ENCODE measurements at places on chromosomes 3 and 15. TPM values are rescaled to one million over a fixed set of nuclear protein-coding genes. Genes with fewer than 3 reads are reported as not detected.

The UPK1B gene
- not detected for total RNA-seq

The WWTR1 gene
- 0.27 TPM for total RNA-seq

DNA sequence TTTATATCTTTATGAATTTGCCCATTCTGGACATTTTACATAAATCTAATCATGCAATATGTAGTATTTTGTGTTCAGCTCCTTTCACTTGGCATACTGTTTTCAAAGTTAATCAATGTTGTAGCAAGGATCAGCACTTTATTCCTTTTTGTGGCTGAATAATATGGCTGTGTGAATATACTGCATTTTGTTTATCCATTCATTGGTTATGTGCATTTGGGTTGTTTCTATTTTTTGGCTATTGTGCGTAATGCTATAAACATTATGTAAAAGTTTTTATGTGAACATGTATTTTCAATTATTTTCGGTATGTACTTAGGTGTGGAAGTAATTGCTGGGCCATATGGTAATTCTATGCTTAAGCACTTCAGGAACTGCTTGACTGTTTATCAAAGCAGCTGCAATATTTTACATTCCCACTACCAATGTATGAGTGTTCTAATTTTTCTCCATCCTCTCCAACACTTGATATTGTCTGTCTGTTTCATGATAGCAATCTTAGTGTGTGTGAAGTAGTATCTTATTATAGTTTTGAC is 101.3 kb upstream of the P2RY1 start:
- peaks cover 4% of the 10 kb centered on the region for H3K27me3 ChIP-seq
- peaks cover 12% of the 10 kb centered on the region for H3K4me1 ChIP-seq

The TIGIT gene
- 7.0 TPM for total RNA-seq

GRCh38 chr3:151107177-151107576 is 21.7 kb downstream of the MED12L start:
- H3K36me3 ChIP-seq: no peaks in the 10 kb centered on the region
- no peak overlapping the region for H3K4me3 ChIP-seq
- DNase-seq: no peak
- H3K4me1 ChIP-seq: no peaks in the 10 kb centered on the region
- H3K27ac ChIP-seq: no peak overlapping the region

GRCh38 chr3:46607603-46608028 is 4.7 kb upstream of the FAM240A start:
- H3K36me3 ChIP-seq: no peaks in the 10 kb centered on the region
- peaks cover 12% of the 10 kb centered on the region for H3K27me3 ChIP-seq
- H3K4me1 ChIP-seq: no peaks in the 10 kb centered on the region
- no peak for DNase-seq

DNA sequence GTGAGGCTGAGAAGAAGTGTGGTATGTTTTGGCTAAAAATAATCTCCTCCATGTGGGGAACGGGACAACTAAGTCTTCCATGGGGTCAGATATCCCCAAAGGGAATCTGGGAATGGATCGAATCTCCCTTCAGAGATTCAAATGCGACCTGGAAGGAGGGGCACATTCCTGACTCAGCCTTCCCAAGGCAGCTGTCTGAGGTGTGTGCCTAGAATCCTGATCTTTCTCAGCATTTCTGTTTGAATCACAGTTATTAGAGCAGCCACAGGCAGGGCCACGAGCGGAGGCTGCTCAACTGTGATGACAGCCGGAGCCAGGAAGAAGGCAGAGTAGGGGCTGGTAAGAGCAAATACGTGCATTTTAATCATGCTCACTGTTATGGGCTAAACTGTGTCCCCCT is 135.1 kb downstream of the ADAMTS17 start:
- peaks cover 5% of the 10 kb centered on the region for H3K4me1 ChIP-seq
- no peaks in the 10 kb centered on the region for H3K36me3 ChIP-seq
- H3K27ac ChIP-seq: no peak overlapping the region
- no peak overlapping the region for H3K4me3 ChIP-seq
- DNase-seq: no peak

DNA sequence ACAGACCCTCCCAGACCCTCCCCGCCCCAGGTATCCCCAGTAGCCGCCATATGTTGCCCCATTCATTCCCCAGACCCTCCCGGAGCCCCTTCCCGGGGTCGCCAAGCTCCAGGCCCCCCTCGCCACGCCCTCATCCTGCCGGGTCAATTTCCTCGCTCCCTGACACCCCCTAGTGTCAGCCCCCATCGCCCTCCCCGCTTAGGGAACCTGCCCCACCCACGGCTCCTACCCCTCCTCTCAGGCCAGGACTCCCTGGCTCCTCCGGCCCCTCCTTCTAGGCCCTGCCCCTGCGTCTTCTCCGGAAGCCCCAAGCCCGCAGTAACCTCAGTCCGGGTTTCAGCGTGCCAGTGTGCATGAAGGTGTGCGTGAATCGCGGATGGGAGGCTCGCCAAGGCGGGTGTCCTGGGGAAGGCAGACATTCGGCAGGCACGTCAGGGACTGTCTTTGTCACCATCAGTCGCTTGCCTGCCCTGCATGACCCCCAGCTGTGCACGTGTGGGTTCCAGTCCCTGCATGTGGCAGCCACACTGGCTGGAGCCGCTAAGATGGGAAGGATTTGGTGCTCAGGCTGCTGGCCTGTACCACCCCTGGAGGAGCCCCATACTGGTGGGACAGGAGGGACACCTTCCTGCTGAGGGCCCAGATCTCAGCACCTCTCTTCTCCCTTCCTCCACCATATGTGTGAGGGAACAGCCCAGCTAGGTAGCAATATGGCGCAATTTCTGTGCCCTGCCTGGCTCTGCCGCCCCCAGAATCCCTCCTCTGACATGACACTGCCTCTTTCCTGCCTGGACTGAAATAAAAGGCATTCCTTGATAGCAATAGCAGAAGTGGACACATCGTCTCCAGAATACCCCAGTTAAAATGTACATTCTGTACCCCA is 693 bp downstream of the DISP2 start:
- H3K27ac ChIP-seq: no peak overlapping the region
- no peaks in the 10 kb centered on the region for H3K36me3 ChIP-seq
- H3K27me3 ChIP-seq: peaks cover 20% of the 10 kb centered on the region
- peak overlapping the region; percentile 72 for H3K4me3 ChIP-seq

DNA sequence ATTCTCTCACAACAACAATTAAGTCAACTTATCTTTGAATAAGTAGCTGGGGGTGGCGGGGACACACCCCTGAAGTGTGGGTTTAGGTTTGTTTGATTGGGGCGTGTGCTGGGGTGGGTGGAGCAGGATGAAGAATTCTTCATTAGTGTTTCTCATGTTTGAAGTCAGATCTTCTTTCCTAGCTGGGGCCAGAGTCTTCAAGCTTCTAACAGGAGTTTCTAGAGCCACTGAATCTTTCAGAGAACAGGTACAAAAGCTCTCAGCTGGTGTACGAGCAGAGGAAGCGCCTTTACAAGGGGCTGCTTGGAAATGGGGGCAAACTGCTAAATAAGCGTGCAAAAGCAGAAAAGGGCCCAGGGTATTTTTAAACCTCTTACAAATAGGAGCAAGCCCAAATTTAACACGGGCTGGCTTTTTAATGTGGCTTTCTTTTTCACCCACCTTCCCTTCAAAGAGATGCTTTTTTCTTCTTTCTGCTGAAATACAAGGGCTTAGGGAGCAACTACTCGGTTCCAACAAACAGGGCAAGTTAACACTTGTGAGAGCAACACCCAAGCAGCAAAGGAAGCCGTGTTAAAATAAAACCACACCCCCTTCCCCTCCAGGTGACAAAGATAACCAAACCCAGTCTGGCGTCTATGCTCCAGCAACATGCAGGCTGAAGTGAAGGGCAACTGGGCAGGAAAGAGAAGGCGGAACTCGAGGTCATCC is 86.9 kb upstream of the RASGRP1 start:
- H3K27me3 ChIP-seq: no peaks in the 10 kb centered on the region
- H3K27ac ChIP-seq: peak overlapping the region; percentile 97
- peaks cover 29% of the 10 kb centered on the region for H3K36me3 ChIP-seq
- H3K4me3 ChIP-seq: peak overlapping the region; percentile 77
- peak; percentile 81 for DNase-seq

The CPNE9 gene
- total RNA-seq: not detected

DNA sequence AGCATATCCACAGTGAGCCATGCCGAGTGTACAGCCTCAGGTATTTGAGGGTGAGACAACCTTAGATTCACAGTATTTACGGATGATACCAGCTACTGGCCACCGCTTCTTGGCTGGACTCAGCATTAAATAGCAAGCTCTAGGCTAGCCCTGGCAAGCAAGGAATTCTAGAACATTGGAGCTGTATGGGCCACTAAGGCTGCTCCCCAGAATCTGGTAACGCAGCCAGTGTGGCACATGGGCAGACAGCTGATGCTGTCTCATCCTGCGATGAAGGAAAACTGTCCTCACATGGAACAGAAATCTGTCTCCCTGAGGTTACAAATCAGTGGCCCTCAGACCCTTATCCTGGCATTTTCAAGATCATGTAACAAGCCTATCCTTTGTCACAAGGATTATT is 57.6 kb upstream of the RGMA start:
- peaks cover 5% of the 10 kb centered on the region for H3K4me1 ChIP-seq
- H3K27me3 ChIP-seq: peaks cover 13% of the 10 kb centered on the region
- DNase-seq: no peak
- no peak overlapping the region for H3K27ac ChIP-seq

The TP63 gene
- 0.35 TPM for total RNA-seq

DNA sequence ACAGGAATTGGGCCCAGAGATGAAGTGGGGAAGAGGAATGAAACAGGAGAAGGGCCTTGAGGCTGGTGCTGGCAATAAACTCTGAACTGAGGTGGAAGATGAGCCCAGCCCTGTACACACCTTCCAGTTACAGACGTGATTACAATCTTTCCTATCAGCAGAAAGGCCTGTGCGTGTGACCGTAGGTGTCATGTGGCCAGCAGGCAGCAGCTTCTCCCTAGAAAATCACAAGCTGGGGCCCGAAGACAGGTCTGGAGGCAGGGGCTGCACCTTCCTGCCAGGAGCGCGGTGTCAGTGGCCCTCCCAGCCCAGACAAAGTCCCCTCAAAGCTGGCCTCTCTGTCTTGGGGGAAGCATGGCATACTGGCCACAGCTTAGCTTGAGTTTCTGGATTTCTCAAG is 16.7 kb upstream of the PIGZ start:
- DNase-seq: no peak
- H3K36me3 ChIP-seq: peaks cover 5% of the 10 kb centered on the region
- H3K27me3 ChIP-seq: peaks cover 20% of the 10 kb centered on the region
- H3K27ac ChIP-seq: no peak overlapping the region

DNA sequence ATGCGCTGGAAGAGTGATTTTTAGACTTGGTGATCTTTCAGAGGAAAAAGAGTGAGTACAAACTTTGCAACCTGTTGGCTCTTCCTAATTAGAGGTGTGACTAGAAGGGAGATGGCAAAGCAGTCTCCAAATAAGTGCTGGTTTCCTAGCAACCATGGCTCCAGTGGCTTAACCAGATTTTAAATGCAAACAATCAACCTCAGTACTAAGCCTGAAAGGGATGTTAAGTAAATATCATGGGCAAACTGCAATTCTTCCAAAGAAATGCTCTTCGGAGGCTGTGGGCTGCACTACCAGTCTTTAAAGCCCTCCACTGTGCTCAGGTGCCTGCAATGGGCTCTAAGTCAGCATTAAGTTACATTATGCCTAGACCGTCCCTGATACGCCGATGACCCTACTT is 678.1 kb upstream of the CCDC54 start:
- no peak overlapping the region for H3K4me3 ChIP-seq
- no peaks in the 10 kb centered on the region for H3K36me3 ChIP-seq
- H3K27me3 ChIP-seq: no peaks in the 10 kb centered on the region
- no peak for DNase-seq

DNA sequence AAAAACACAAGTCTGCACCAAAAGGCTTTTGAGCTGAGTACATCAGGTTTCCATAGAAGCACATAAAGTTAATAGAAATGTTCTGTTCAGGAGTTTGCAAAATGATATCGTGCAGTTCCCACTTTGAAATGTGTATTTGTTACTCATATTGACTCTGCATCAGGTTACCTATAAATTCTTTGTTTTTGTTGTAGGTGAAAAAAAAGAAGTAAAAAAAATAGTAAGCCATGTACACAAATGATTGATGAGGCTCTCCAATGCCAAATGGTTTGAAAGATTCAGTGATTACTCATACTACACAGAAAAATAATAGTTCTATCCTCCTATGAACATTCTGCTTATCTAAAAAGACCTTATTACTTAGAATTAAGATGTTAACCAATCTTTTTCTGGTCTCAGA is 287.3 kb upstream of the MME start:
- no peak for DNase-seq
- H3K36me3 ChIP-seq: no peaks in the 10 kb centered on the region
- no peak overlapping the region for H3K4me3 ChIP-seq
- H3K4me1 ChIP-seq: no peaks in the 10 kb centered on the region
- H3K27me3 ChIP-seq: no peaks in the 10 kb centered on the region

DNA sequence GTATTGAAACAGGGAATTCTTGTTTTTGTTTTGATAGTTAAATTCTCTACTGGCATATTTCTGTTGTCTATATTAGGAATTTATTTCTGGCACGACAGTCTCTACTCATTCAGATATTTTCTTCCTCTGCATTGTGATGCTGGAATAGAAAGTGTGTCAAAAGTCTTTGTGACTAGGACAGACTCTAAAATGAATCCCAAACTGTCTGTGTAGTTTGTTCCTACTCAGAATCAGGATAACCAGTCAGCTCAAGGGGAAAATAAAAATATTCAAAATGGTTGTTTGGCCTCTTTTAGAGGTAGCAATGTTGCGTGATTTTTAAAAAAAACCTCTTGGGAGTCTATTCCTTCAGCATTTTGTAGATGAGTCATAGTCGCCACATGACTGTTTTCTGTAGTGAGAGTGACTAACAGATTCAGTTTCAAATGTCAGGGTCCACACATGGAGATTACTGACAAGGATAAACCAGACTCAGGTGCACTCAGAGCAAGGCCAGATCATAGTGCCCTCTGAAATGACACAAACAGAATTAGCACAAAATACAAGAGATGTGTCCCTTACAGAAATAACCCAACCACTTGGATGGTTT is 13.1 kb downstream of the SLC7A14 start:
- peaks cover 12% of the 10 kb centered on the region for H3K27me3 ChIP-seq
- no peaks in the 10 kb centered on the region for H3K36me3 ChIP-seq
- no peak for DNase-seq
- no peak overlapping the region for H3K27ac ChIP-seq
- H3K4me1 ChIP-seq: peaks cover 12% of the 10 kb centered on the region
- no peak overlapping the region for H3K4me3 ChIP-seq

The EFCC1 gene
- total RNA-seq: 0.07 TPM

- peaks cover 24% of the 10 kb centered on the region for H3K4me1 ChIP-seq
- no peaks in the 10 kb centered on the region for H3K27me3 ChIP-seq
- no peak overlapping the region for H3K4me3 ChIP-seq
- H3K36me3 ChIP-seq: peaks cover 44% of the 10 kb centered on the region
- peak; percentile 66 for DNase-seq
Measured at GRCh38 chr3:124995460-124995994, 60.3 kb downstream of the HEG1 start.

GRCh38 chr15:27549746-27550145 is 549.4 kb downstream of the OCA2 start:
- H3K4me3 ChIP-seq: no peak overlapping the region
- no peaks in the 10 kb centered on the region for H3K36me3 ChIP-seq

DNA sequence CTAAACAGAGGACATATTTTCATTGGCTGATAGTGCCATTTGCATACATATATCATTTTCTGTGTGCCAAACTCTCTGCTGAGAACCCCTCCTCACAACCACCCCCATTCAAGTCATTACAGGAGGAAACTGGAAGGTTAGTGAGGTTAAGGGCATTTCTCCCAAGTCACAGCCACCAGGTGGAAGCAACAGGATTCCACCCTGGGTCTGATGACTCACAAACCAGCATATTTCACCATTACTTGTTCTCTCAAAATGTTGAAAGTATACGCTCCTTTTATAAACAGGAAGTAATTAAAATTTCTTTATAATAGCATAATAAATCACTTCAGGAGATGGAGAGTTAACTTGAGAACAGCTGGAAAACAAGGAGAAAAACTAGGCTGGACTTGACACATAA is 398.6 kb upstream of the WNT5A start:
- no peak for DNase-seq
- no peaks in the 10 kb centered on the region for H3K36me3 ChIP-seq
- no peaks in the 10 kb centered on the region for H3K27me3 ChIP-seq
- no peak overlapping the region for H3K4me3 ChIP-seq

- no peak overlapping the region for H3K4me3 ChIP-seq
- H3K27ac ChIP-seq: no peak overlapping the region
- DNase-seq: no peak
Measured at GRCh38 chr3:129812589-129812988, 80.9 kb downstream of the TMCC1 start.
